ENCODE measurements at places on chromosomes 12 and 14. TPM values are rescaled to one million over a fixed set of nuclear protein-coding genes. Genes with fewer than 3 reads are reported as not detected.

KRT71 gene
- polyA plus RNA-seq, result 0.08 TPM

MANSC4 gene
- 0.18 TPM for polyA plus RNA-seq

JPH4 gene
- 0.57 TPM for polyA plus RNA-seq

ANO4 gene
- polyA plus RNA-seq, result 2.3 TPM

SLC25A47 gene
- polyA plus RNA-seq, result 0.08 TPM

KCNH5 gene
- polyA plus RNA-seq, result 0.03 TPM

CCDC197 gene
- polyA plus RNA-seq, result 0.34 TPM

PAH gene
- 0.39 TPM for polyA plus RNA-seq

EIF2S3B gene
- 1.2 TPM for polyA plus RNA-seq

SLC35F4 gene
- polyA plus RNA-seq, result 0.20 TPM

OR6C68 gene
- not detected for polyA plus RNA-seq

CDC42BPB gene
- polyA plus RNA-seq, result 52.4 TPM

OGFOD2 gene
- polyA plus RNA-seq, result 8.7 TPM

TAS2R10 gene
- 2.0 TPM for polyA plus RNA-seq

PAPOLA gene
- 133 TPM for polyA plus RNA-seq

TDRD9 gene
- polyA plus RNA-seq, result 0.61 TPM

ETFBKMT gene
- 2.6 TPM for polyA plus RNA-seq

GPR84 gene
- 0.59 TPM for polyA plus RNA-seq

GPR65 gene
- 0.30 TPM for polyA plus RNA-seq

MYBPC1 gene
- 2,713 TPM for polyA plus RNA-seq

KITLG gene
- 19.8 TPM for polyA plus RNA-seq

GALNT9 gene
- 1.6 TPM for polyA plus RNA-seq

PRB3 gene
- polyA plus RNA-seq, result not detected

KERA gene
- 26.5 TPM for polyA plus RNA-seq

USP15 gene
- 41.1 TPM for polyA plus RNA-seq

GRIP1 gene
- polyA plus RNA-seq, result 0.83 TPM

HVCN1 gene
- 4.7 TPM for polyA plus RNA-seq

RGS6 gene
- polyA plus RNA-seq, result 5.9 TPM

TMCC3 gene
- not detected for polyA plus RNA-seq

LRRC43 gene
- not detected for polyA plus RNA-seq

INHBE gene
- 2.3 TPM for polyA plus RNA-seq

HSP90AA1 gene
- polyA plus RNA-seq, result 343 TPM

PTPRR gene
- 1.4 TPM for polyA plus RNA-seq

PZP gene
- polyA plus RNA-seq, result 0.60 TPM

C1QL4 gene
- not detected for polyA plus RNA-seq

SYCP3 gene
- not detected for polyA plus RNA-seq

KIF26A gene
- polyA plus RNA-seq, result 13.1 TPM

NELL2 gene
- polyA plus RNA-seq, result 0.82 TPM
